Cortex of kidney (tissue), 1 donor: ENCODE measurements at places on chromosomes 7 and 10.

DNA sequence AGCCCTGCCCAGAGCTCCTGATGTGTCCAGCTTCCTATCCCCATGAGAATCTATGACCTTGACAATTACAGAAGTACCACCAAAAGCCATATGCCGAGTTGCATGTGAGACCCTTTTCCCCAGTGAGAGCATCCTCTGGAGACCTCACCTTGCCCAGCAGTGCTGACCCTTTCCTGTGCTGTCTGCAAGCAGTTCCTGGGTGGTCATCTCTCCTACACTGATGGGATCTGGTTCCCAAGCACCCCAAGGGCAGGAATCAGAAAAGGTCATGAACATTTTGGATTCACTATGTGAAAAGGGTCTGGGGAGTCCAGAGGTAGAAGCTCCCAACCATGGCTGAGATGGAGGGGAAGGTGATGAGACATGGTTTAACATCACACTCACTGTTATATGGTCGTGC lies 18.2 kb downstream of the SFTPD start:
- no peak for DNase-seq

GRCh38 chr7:77537778-77538280 lies 734 bp downstream of the PTPN12 start:
- DNase-seq = no peak

DNA sequence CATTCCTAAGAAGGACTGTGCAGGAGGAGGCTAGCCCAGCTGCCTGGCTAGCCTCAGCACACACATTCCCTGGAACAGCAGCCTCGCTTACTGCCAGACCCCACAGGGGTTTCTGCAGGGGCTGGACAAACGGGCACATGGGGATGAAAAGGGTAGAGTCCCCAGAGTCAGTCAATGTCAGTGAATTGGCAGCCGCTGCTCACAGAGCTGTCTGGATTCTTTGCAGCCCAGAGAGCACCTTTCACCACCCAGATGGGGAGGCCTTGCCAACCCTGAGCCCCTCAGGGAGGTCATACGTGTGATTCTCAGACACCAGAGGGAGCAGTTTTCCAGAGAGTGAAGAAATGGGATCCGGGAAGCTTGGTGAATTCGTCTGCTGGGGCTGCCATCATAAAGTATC lies 143.3 kb downstream of the KCNMA1 start:
- no peak for DNase-seq

GRCh38 chr10:128576943-128577670 lies 450.9 kb upstream of the MKI67 start:
- DNase-seq = no peak

DNA sequence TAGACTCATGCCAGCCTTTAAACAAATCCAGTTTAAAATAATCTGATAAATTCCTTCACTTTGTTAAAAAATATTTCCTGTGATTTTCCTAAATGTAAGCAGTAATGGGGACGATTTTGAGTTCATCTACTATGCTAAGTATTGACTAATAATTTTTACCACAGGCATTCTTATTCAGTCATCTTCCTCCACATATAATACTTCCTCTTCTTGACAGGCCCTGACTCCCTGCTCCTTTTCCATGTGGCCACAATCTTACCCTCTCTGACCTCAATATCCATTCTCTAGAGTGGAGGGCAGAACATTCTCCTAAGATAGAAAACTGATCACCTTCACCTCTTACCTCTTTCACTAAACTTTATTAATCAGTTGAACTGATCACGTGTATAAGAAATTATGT lies 7.8 kb downstream of the DNAJC2 start:
- no peak for DNase-seq

DNA sequence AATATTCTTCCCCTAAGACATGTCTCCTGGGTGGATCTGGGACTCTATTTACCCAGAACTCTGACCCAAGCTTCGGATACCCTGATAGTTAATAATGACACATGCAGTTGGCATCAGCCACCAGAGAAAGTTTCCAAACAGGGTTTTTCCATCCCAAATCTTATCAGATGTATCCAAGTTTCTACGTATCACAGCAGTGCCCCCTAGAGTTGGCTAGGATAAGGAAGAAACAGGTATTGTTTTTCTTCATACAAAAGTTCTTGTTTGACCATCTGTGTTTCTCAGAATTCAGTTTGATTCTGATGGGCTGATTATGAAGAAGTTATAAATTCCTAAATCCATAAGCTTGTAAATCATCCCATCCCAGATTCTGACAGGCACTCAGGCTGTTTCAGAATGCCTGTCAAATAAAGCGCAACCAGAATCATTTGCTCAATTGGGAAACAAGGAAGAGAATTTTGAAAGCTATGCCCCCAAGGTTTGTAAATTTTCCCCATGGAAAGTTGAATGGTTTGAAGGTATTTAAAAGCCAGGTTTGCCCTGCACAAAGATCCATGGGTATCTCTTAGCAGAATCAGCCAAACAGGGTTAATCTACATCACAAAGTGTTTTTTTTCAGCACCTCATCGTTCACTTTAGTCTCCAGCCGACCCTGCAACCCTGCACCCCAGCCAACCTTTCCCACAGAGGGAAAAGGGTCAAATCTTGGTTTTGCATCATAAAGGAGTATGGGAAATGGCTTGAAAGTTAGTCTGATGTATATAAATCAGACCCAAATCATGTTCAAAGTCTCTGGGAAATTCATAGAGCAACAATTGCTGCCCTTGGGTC lies 47.4 kb downstream of the NRAP start:
- no peak for DNase-seq

DNA sequence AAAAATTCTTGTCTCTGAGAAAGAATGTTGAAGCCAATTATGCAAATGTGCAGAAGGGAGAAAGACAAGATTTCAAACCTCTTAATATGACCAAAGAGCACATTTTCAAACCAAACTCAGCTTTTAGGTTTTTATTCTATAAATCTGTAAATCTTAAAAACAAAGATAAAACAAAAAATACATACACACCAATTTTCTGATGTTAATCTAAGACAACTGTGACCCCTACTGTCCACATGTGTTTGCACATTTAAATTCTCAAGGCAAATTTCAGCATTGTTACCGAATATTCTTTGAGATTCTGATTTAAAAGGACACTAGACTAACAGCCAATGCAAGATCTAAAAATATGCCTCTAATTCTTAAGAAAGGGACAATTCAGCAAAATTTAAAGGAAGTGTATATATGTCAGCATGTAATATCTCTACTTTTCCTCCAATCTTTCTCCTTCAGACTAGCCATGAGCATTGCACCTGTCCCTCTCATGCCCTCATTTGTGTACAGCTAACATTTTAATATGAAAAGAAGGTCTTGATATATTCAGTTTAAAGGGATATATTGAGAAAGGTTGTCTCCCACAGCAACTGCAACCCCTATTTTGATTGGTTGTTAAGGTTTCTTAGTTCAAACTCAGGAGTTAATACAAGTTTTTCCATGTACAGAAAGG lies 417.9 kb downstream of the IPMK start:
- DNase-seq = no peak

DNA sequence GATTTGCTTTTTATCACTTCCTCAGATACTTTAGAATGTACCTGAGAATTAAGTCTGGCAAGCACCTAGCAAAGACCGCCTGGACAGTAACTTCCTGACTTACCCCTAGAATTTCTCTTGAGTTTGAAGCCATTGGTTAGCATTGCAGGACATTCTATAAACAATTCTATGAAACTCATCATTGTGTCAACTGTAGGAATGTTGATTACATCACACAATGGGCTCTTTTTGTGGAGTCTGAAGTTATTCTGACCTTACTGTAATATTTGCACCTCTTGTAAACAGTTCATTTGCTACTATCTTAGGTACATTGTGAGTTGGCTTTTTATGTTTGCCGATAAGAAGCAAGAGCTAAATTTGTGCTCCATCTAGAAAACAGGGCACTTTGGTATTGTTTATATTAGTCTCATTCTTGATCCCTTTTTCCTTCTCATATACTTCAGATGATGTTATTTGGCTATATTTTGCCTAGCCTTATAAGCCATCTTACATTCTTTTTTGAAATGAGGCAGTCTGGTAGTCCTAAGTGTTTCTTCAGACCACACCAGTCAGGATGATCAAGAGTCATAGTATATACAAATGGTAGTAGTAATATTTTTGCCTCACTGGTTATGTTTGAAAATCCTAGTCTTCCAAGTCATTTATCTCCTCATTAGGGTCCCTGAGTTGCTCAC lies 52.4 kb downstream of the CASD1 start:
- no peak for DNase-seq

GRCh38 chr7:79376299-79377025 lies 77.0 kb downstream of the MAGI2 start:
- DNase-seq = no peak

DNA sequence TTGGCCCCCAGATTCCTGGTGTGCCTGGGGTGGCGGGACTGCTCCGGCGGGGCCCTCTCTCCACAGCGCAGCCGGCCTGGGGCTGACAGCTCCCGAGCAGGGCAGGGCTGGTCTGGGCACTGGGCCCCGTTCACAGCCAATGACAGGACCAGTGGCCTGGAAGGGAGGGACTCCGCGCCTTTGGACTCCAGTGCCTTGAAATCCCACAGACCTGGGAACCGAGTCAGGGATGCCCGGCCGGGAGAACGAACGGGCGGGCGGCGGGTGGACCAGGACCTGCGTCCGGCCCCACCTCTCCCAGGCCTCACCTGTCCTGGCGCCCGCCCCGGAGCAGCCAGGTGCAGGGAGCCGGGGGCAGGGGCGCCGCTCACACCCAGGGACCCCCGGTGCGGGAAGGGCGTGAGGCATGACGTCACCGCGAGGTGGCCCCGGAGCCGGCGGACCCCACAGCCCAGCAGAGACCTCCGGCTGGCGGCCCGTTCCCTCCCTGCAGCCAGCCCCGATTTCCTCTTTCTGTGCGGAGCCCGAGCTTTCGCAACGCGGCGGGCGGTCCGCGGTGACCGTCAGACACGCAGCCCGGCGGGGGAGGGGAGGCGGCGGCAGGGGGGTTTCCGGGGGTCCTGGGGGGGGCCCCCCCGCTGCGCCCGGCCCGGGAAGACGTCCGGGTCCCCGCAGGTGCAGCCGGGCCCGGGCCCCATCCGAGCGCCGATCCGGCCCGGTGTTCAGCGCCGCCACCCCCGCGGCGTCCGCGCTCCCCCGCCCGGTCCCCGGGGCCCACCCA lies 743 bp downstream of the ADAP1 start:
- no peak for DNase-seq

- no peak for DNase-seq
Observed at GRCh38 chr7:129778770-129779601, 167.5 kb downstream of the NRF1 start.

GRCh38 chr7:151590071-151590849 lies 70.6 kb upstream of the RHEB start:
- DNase-seq = no peak

- no peak for DNase-seq
Observed at GRCh38 chr10:119177708-119178371, 772 bp downstream of the PRDX3 start.

DNA sequence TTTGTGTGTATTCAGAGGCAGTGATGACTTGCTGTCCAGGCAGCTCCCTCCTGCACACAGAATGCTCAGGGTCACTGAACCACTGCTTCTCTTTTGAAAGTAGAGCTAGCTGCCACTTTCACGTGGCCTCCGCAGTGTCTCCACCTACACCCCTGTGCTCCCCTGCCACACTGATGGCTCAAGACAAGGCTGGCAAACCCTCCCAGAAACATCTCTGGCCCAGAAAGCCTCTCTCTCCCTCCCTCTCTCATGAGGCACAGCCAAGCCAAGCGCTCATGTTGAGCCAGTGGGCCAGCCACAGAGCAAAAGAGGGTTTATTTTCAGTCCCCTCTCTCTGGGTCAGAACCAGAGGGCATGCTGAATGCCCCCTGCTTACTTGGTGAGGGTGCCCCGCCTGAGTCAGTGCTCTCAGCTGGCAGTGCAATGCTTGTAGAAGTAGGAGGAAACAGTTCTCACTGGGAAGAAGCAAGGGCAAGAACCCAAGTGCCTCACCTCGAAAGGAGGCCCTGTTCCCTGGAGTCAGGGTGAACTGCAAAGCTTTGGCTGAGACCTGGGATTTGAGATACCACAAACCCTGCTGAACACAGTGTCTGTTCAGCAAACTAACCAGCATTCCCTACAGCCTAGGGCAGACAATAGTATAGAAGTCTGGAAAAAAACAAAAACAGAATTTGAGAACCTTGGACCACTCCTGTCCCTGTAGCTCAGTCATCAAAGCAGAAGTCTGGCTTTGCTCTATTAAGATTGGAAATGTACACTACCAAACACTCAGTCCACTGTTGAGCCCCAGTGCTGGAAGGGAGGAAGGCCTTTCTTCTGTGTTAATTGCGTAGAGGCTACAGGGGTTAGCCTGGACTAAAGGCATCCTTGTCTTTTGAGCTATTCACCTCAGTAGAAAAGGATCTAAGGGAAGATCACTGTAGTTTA lies 15.8 kb downstream of the SCD start:
- no peak for DNase-seq

- no peak for DNase-seq
Observed at GRCh38 chr10:51602326-51602725, 97.1 kb downstream of the CSTF2T start.

- no peak for DNase-seq
Observed at GRCh38 chr10:109957092-109957797, 33.9 kb upstream of the XPNPEP1 start.

- no peak for DNase-seq
Observed at GRCh38 chr10:5949009-5949759, 28.2 kb downstream of the IL15RA start.

DNA sequence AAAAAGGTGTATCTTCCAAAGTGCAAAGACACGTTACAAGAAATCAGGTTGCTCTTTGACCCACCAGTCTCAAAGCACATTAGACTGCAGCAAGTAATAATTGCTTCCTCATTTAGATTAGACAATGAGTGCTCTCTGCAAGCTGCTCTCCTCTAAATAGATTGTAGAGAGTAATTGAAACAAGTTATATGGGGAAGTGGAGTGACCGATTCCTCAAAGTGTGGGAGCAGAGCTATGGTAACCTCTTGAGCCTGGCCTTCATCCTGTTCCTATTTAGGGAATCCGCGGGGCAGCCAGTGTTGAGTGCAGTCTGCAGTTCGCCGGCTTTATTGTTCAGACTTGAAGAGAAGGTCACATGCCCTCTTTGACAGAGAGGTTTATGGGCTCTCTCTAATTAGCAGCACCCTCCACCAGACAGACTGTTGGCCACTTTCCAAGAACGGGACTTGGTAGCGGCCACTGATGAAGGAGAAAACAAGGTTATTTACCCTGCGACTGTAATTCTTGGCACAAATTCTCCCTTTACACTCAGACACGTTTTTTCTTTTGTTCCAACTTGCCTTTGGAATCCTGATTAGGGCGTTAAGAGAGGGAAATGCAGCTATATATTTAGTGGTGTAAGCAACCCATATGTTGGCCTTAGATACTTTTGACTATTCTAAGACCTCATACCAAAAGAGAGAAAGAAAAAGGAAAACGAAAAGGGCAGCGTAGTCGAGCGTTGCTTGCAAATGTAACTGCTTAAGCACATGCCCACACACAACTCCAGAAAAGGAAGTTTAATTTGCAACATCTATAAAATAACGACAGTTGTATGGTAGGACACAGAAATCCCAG lies 107.5 kb downstream of the REEP3 start:
- DNase-seq = no peak

- DNase-seq = no peak
Observed at GRCh38 chr10:107473225-107473624, 308.7 kb upstream of the SORCS1 start.
